ENCODE measurements at places on chromosomes 4 and X. TPM values are rescaled to one million over a fixed set of nuclear protein-coding genes. Genes with fewer than 3 reads are reported as not detected.
A peak's percentile ranks its signal among the peaks of the same experiment; 100 is the strongest.

DNA sequence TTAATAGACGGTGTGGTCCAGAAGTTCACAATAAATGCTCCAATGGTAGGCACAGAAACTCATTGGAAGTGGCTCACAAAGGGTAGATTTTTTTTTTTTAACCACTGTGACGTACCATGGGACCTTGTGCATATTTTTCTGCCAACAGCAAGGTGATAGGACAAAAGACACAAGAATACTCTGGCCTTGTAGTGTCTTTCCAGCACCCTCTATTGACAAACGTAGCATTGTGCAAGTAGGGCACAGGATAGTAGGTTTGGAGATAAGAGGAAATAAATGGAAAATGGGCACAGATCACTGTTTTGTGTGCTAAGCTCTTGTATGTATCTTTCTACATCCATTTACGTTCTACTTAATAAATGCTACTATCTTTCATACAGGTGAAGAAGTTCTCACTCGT lies 2054.9 kb downstream of the PCDH7 start:
- no peaks in the 10 kb centered on the region for H3K36me3 ChIP-seq
- DNase-seq = no peak

DNA sequence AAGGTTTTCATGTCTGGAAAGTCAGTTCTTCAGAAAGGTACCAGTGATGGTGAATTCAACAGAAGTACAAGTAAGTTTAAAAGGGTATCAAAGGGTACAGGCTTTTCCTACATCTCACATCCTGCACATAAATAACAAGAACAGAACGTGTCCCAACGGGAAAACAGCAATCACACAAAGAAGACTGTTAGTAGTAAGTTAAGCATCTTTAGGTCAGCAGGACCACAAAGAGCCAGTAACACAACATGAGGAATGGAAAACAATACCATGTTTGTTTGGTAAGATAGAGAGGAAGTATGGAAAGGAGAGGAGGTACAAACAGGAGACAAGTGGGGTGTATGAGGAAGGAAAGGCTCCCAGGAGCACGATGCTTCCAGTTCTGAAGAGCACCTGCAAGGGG lies 43.2 kb downstream of the SAT1 start:
- no peak overlapping the region for H3K4me3 ChIP-seq
- no peak overlapping the region for H3K27ac ChIP-seq
- no peaks in the 10 kb centered on the region for H3K27me3 ChIP-seq
- H3K36me3 ChIP-seq = no peaks in the 10 kb centered on the region
- DNase-seq = no peak

GRCh38 chr4:24820541-24820940 lies 25.2 kb downstream of the SOD3 start:
- H3K27ac ChIP-seq = no peak overlapping the region
- H3K4me3 ChIP-seq = no peak overlapping the region
- H3K36me3 ChIP-seq = peaks cover 19% of the 10 kb centered on the region
- DNase-seq = no peak
- H3K4me1 ChIP-seq = no peaks in the 10 kb centered on the region

- no peak overlapping the region for H3K27ac ChIP-seq
- no peaks in the 10 kb centered on the region for H3K36me3 ChIP-seq
- H3K4me3 ChIP-seq = no peak overlapping the region
- H3K27me3 ChIP-seq = no peaks in the 10 kb centered on the region
Measured at GRCh38 chrX:69424910-69425309, 79.2 kb upstream of the NALF2 start.

DNA sequence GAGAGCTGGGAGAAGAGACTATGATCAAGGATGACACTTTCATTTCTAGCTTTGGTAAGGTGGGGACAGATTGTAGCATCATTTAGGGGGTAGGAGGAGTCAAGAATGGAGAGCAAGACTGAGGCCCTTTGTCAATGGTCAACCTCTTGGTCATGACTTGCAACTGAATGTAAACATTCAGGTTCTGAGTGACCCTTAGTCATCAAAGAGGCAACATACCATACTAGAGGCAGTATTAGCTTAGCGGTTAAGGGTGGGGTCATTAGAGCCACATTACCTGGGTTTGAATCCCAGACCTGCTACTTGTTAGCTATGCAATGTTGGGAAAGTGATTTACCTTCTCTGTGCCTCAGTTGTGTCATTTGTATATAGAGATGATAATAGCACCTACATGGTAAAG lies 76.5 kb downstream of the MED28 start:
- H3K36me3 ChIP-seq = no peaks in the 10 kb centered on the region
- H3K27ac ChIP-seq = no peak overlapping the region
- H3K4me3 ChIP-seq = no peak overlapping the region
- no peaks in the 10 kb centered on the region for H3K27me3 ChIP-seq
- no peaks in the 10 kb centered on the region for H3K4me1 ChIP-seq
- DNase-seq = no peak

- H3K36me3 ChIP-seq = no peaks in the 10 kb centered on the region
- H3K27ac ChIP-seq = no peak overlapping the region
- no peak overlapping the region for H3K4me3 ChIP-seq
- H3K27me3 ChIP-seq = no peaks in the 10 kb centered on the region
- H3K4me1 ChIP-seq = no peaks in the 10 kb centered on the region
Measured at GRCh38 chrX:46258356-46258755, 286.9 kb downstream of the ZNF674 start.

DNA sequence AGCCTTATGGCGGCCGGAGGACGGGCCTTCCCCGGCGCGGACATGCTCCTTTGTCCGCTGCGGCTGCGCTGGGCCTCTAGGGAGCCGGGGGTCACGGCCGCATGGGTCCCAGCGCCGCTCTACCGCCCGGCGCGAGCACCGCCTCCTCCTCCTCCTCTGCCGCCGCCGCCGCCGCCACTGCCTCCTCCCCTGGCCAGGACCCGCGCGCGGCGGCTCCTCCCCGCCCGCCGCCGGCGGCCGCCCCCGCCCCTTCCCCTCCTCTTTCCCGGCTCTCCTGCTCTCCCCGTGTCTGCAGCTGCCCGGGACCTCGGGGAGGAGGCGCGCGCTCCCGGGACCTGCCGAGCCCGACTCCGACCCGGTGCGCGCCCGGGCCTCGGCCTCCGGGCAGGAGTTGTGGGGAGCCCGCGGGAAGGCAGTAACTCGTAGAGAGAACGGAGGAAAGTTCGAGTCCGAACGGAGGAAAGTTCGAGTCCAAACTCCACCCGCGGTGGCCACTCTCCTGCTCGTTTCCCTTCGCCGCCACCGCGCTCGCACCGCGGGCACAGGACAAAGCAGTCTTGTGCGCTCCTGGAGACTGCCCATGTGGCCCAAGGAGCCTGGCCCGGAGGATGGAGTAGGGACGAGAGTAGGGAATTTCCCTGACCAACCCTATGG lies at the start of gene ADGRA3:
Gene ADGRA3 (minus strand): TSS at position 179 of the 654 bp plus-strand sequence. CDS start 282 bp downstream, outside the sequence.
- peak within 1 kb of the TSS; percentile 83 for H3K27ac ChIP-seq
- peak; percentile 82 for DNase-seq
- no peaks in the 10 kb centered on the region for H3K36me3 ChIP-seq
- peak within 1 kb of the TSS; percentile 62 for H3K4me3 ChIP-seq
- peaks cover 14% of the 10 kb centered on the region for H3K4me1 ChIP-seq

DNA sequence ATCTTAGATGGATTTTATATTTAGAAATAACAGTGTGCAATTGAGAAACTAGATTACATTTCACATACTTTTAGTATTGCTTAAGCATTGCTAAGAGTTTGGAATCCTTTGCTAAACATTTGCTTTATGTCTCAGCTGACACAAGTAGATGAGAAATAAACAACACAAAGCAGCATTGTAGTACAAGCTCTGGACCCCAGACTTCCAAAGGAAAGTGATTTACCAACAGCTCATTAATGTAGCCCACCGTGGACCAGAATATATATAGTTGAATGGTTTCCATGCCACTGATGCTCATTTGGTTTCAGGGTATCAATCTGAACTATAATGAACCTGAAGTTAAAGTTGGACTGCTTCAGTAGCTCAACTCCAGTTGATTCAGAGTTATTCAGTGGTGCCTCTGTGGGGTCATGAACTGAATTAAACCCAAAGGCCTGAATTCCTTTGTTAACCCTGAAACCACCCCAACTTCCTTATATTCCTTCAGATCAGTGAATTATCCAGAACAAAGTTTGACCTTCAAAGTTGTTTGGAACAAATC lies 132.1 kb upstream of the NEIL3 start:
- H3K36me3 ChIP-seq = no peaks in the 10 kb centered on the region
- no peaks in the 10 kb centered on the region for H3K27me3 ChIP-seq
- no peak overlapping the region for H3K4me3 ChIP-seq
- H3K4me1 ChIP-seq = no peaks in the 10 kb centered on the region

DNA sequence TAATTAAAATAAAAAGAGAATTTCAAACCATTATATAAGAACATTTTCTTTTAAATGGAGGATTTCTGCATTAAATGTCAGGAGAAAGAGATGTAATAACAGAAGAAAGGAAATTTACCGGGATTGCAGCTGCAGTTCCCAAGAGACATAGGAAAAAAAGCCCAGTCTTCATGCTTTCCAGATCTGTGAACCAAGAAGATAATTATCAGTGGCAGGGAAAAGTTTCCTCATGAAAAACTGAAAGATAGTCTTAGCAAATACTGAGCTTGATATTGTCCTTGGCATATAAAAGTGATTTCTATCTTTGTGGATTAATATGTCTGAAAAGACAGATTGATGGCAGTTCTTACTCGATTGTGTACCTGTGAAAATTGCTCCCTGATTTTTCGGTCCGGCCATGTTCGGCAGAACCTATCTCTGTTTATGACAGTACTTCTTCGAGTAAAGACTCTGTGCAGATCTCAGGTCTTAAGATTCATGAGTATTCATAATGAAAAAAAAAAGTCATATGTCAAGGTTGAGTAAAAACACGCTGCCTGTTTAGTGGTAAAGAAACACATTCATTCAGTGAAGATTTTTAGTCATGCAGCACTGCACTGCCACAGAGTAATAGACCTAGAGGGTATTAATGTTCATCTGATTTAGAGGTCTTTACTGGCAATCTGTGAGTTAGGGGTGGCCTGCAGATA lies 29.6 kb downstream of the SPARCL1 start:
- DNase-seq = no peak
- no peak overlapping the region for H3K4me3 ChIP-seq
- no peaks in the 10 kb centered on the region for H3K27me3 ChIP-seq
- peak overlapping the region; percentile 39 for H3K27ac ChIP-seq
- peaks cover 51% of the 10 kb centered on the region for H3K36me3 ChIP-seq

DNA sequence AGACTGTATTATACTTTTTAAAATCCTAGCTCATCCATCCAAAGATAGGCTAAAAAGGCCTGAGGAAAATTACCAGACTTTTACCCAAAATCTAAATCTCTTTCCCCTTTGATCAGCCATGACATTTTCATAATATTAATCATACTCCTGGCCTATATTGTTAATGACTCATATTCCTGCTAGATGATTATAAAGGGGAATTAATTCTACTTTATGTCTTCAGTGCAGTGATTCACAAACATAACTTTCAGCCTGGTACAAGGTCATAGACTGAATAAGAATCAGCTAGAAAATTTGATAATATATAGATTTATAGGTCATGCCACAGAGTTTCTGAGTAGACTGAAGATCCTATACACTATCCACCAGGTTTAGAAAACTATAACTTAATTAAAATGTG lies 1905.4 kb downstream of the C4orf33 start:
- H3K27me3 ChIP-seq = no peaks in the 10 kb centered on the region
- no peak for DNase-seq
- no peak overlapping the region for H3K27ac ChIP-seq
- H3K4me3 ChIP-seq = no peak overlapping the region
- H3K36me3 ChIP-seq = no peaks in the 10 kb centered on the region
- no peaks in the 10 kb centered on the region for H3K4me1 ChIP-seq

DNA sequence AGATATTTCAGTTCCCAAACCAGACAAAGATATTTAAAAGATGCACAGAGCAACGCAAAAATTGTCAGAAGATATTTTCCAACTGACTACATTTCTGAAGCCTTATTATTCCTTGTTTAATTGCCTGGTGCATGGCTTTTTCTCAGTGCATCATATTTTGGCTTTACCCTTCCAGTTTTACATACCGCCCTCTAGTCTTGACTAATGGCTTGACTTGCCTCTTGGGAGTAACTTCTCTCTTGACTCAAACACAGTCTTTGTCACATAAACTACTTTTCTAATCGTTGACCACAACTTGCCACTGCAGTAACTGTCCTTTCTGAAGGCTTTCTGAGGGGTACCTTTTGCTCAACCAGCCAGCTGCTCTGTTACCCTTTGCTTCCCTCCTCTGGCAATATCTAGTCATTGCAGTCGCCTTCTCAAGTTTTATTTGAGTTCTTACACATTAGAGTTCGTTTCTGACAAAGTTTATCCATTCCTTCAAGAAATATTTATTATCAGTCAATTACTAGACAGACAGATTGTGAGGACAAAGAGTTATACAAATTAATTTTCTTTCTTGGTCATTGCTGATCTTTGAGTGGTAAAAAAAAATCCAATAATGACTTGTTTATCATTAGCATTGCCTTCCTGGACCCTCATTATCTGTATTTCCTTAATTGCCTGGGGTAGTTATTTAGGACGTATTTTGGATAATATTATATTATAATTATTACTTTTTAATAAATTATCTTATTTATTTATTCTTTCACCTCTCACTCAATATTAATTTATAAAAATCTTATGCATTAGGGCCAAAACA lies 506.9 kb upstream of the PCDH10 start:
- no peak overlapping the region for H3K4me3 ChIP-seq
- no peak for DNase-seq
- H3K36me3 ChIP-seq = no peaks in the 10 kb centered on the region
- H3K27ac ChIP-seq = no peak overlapping the region

GRCh38 chrX:86002076-86002896 lies 45.1 kb downstream of the CHM start:
- H3K36me3 ChIP-seq = no peaks in the 10 kb centered on the region
- H3K27ac ChIP-seq = no peak overlapping the region
- no peak for DNase-seq
- no peak overlapping the region for H3K4me3 ChIP-seq
- no peaks in the 10 kb centered on the region for H3K27me3 ChIP-seq

DNA sequence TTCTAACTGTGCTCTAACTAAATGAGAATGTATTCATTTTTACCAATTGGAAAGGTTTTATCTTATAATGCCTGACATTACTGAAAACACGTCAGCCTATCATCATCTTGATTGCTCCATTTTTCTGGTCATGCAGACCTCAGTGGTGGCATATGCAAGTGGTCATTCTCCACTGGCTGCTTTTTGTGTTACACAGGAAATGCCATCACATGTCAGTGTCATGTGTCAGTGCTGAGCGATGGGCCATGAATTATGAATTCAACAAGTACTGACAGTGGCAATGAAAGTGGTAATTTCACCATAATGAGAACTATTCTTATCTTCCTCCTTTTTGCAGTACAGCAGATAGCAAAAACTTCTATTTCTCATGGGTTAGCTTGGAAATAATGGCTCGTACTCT lies 190.5 kb downstream of the PACRGL start:
- H3K27me3 ChIP-seq = no peaks in the 10 kb centered on the region
- no peaks in the 10 kb centered on the region for H3K4me1 ChIP-seq
- no peak overlapping the region for H3K27ac ChIP-seq
- no peak for DNase-seq

GRCh38 chr4:53306729-53307128 lies 59.1 kb downstream of the SCFD2 start:
- DNase-seq = no peak
- no peaks in the 10 kb centered on the region for H3K27me3 ChIP-seq
- H3K36me3 ChIP-seq = no peaks in the 10 kb centered on the region
- H3K4me3 ChIP-seq = no peak overlapping the region
- no peaks in the 10 kb centered on the region for H3K4me1 ChIP-seq

The CT47B1 gene
- total RNA-seq = not detected

The GAGE13 gene
- not detected for total RNA-seq

The HEPH gene
- 20.1 TPM for total RNA-seq

The MAGEA2B gene
- total RNA-seq = not detected

The PPM1K gene
- total RNA-seq = 186 TPM

The UGT2B17 gene
- total RNA-seq = not detected

The SSX1 gene
- not detected for total RNA-seq

The TMEM192 gene
- 13.4 TPM for total RNA-seq

The NDST3 gene
- total RNA-seq = not detected

The VEGFD gene
- 20.3 TPM for total RNA-seq

The BANK1 gene
- not detected for total RNA-seq

The TEX11 gene
- total RNA-seq = not detected

The NMU gene
- total RNA-seq = not detected
